Activated CD8-positive, alpha-beta memory T cell treated with anti-CD3 and anti-CD28 coated beads, Interleukin-2, amount 10 ng/mL, durations not matched to agents 7 days and 5 days (primary cell): ENCODE measurements at places on chromosomes 5 and 9. TPM values are rescaled to one million over a fixed set of nuclear protein-coding genes. Genes with fewer than 3 reads are reported as not detected.
A peak's percentile ranks its signal among the peaks of the same experiment; 100 is the strongest.

- DNase-seq, result no peak
Observed at GRCh38 chr9:85738509-85738908, 3.2 kb downstream of the AGTPBP1 start.

DNA sequence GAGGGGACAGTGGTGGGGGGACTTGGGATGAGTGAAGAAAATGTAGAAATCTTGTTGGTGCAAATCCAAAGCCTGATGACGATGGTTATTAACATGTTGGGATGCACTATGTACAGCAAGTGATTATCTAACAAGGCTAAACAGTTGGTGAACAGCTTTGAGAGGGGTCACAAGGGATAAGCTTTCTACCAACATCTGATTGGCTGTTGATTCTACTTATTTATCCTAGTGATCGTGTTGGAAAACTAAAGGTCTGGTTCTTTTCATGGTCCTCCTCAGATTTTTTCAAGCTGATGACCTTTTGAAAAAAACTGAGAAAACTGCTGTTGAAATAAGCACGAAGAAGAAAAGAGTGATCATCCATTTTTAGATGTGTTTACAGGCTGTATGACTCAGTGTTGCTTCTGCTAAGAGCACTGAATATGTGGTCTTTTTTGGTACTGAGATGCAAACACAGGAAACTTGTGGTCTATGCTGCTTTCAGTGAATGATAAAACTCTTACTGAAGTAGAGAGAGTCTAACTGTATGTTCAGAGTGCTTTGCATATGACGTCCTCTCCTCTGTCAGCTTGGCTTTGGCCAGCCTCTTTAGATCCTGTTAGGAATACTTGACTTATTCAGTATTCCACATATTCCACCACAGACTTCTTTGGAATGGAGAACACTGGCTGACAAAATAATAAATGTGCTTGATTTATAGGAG lies 174.8 kb downstream of the SLF1 start:
- DNase-seq, result peak; percentile 58

DNA sequence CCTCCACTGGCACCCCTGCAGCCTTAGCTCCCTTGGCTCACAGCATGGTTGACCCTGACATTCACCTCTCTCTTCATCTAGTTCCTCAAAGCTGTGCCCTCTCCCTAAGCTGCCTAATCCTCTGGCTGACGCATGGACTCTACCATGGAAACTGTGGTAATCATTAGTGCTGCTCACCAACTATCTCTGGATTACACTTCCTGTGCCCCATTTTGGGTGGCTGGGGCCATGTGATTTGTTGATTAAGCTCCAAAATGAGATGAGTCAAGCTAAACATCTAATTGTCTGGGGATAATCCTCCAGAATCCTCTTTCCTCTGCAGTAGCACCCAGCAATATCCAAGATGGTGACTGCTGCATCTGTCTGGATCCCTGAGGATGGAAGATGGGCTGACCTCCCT lies 264.4 kb downstream of the SH3GL2 start:
- DNase-seq, result no peak

CER1 gene
- not detected for total RNA-seq

NDUFA8 gene
- total RNA-seq, result 36.4 TPM
